ENCODE measurements at places on chromosomes 2 and 18.

DNA sequence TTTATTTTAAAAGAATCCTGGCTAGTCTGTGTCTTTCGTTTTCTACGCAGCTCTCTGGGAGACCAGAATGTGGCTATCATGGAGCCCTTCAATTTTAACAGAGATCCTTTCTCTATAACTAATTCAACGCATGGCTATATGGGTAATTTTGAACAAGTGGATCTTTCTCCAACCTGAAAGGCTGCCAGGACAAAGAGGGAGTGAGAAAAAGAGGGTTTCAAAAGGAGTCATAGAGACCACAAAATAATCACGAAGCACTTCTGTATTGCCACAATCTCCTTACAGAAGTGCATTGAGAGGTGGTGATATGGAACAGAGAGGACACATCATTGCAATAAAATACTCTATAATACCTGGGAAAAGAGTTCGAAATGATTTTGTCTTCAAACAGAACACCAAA is 21.7 kb upstream of the CDH2 start:
- DNase-seq, result no peak

- no peak for DNase-seq
These were observed 164.1 kb downstream of the DCDC2C start for GRCh38 chr2:3867469-3867868.

- DNase-seq, result no peak
These were observed 89.4 kb upstream of the TAF1B start for GRCh38 chr2:9753665-9754531.

DNA sequence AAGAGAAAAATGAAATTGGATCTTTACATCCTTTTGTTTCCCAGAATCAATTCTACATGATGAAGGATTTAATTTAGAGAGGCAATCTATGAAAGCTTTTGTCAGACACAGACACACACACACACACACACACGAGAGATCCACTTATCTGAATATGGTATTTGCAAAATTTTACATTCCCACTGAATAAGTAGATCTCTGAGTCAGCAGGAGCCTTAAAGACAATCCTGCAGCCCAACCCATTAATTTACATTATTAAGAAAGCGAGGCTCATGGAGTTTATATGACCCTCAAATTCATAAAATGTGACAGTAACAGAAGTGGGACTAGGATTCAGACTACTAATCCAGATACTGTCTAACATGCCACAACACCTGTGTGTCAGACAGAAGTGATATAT is 404.4 kb downstream of the NRXN1 start:
- no peak for DNase-seq

GRCh38 chr2:175439416-175439815 is 257.9 kb upstream of the ATP5MC3 start:
- no peak for DNase-seq

DNA sequence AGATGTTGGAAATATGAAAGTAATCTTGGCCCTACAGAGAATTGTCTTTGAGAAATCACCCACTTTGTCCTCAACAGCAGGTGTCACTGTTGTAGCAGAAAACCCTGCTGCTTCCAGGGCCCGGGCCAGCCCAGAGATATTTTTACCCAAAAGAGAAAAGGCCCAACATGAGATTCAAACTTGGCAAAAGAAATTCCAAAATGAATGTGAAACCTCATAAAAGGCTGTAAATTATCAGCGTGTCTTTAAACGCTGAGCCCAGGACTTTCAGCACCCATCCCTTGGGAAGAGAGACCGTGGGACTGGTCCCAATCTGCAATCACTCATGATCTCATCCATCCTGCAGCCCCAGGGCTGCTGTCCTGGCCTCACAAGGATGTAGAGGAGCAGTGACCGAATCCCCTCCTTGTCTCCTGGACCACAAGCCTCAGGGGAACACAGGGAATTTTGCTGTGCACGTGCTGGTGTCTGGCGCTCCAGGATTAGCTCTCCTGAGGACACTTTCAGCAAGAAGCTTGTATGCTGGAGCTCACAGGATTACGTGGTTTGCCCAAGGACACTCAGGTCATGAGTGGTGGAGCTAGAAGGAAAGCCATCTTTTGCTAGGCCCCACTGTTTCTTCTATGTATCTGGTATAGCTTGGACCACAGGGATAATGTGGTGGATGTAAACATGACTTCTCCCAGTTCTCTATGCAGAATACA is 202.1 kb downstream of the RNF144A start:
- DNase-seq, result peak; percentile 64

- no peak for DNase-seq
These were observed 67.3 kb downstream of the PARD6G start for GRCh38 chr18:80179857-80180558.

GRCh38 chr18:55407774-55408535 is 180.0 kb downstream of the TCF4 start:
- DNase-seq, result no peak

DNA sequence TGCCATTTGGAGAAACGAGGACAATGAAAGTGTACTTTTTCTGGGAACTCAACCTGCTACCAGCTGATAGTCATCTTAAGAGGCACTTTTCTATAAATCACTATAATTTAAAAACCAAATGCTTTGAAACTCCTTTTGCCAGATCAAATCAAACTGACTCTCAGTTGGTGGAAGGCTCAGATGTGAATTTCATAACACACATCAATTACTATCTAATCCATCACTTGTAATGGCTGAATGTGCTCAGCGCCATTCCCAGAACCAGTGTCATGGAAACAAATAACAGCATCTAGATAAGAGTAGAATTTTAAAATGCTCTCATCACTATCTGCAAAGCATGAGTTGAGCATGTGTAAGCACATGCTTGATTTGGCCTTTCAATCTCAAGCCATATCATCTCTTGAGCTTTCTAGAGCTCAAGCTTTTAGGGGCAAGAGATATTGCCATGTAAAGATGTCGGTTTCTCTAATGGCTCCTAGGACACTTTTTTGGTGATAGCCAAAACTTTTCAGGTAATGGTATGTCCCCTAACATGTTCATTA is 223.1 kb upstream of the ACVR2A start:
- DNase-seq, result no peak

GRCh38 chr2:188068093-188068492 is 223.6 kb upstream of the GULP1 start:
- DNase-seq, result no peak

DNA sequence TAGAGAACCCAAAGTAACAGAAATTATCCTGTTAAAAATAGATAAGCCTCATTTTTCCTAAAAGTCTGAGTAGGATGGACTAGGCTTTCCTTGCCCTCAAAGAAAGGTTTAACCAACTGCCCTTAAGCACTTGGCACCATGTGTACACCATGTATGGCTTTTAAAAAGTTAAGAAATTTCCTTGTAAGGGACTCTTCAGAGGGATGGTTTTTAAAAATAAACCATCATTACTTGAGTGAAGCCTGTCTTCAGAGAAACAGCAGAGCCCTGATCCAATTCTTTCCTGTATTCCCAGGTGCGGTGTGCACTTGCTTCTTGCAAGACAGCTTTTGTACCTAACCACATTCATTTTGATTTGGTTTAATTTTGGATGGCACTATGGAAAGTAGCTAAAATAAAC is 1.1 kb upstream of the NEMP2 start:
- DNase-seq, result no peak

DNA sequence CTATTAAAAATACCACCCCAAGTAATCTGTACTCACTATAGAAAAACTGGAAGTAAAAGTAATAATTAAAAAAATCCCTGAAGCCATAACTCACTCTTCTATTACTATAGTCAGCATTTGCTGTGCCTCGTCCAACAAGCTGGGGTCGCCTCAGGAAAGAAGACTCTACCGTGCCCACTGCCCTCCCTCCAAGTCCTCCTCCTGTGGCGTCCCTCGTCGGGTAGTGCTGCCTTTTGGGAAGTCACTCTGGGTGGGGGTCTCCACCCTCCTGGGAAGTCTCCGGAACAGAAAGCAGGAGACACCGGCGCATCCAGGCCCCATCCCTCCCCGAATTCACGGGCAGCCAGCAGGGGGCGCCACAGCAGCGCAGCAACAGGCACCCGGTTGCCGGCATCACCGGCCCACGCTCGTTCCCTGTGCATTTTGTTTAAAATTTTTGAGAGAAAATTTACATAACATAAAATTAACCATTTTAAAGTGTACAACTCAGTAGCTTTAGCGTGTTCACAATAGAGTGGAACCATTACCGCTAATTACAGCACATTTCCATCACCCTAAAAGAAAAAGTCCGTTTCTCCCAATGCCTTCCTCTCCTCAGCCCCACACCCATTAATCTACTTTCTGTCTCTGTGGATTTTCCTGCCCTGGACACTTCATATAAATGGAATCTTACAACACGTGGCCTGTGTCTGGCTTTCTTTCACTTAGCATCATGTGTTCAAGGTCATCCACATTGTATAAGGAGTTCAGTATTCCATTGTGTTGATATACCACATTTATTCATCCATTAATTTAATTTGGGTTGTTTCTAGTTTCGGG is 62.2 kb downstream of the ADNP2 start:
- peak; percentile 65 for DNase-seq

GRCh38 chr18:61503688-61504087 is 170.5 kb downstream of the CDH20 start:
- DNase-seq, result peak; percentile 26

DNA sequence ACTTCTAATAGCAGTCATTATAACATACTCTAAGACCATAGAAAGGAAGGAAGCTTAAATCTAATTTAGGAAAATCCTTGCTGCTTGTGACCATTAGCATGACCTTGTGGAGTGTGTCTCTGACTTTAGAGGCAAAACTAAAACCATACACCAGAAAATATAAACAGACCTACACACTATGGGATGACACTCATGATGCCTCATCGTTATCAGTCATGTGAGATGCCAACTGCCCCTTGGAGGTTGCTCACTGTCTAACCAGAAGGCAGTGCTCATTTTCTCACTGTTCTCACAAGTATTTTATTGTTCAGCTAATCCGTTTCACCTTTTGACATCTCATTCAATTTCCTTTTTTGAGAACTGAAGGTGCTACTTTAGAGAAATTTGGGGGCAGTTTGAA is 376.9 kb downstream of the RND3 start:
- DNase-seq, result no peak

DNA sequence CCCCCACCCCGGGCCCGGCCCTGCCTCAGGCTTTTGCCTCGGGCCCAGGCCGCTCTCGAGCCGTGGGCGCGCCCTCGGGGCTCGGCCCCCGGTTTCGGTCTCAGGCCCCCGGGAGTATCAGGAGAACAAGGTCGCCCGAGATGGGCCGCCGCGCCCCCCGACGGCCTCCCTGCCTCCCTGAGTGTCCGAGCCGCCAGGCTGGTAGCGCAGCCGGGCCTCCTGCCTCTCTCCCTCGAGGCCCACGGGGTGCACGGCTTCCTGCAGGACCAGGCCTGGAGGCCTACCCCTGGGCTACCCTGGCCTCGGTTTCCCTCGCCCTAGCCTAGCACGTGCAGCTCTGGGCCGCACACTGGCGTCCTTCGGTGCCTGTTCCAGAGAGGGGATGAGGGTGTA is 8.4 kb downstream of the GBX2 start:
- DNase-seq, result no peak

DNA sequence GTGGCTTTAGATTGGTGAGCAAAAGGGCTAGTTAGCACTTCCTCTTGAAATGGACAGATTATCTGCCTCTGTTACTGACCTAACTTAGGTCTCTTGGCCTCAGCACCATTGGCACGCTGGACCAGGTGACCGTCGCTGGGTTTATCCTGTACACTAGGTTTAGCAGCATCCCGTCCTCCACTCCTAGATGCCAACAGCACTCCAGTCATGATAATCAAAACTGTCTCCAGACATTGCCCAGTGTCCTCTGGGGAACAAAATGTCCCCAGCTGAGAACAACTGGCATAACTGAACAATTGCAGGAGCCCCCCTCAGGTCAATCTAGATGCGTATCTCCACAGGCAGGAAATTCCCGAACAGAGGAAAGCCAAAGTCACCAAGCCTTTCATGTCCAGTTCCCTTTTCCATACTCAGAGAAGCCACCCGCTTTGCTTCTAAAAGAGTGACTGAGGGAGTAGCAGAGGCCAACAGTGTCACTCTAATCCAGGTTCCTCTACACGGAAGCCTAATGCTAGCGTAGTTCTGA is 27.3 kb downstream of the E2F6 start:
- DNase-seq, result no peak

DNA sequence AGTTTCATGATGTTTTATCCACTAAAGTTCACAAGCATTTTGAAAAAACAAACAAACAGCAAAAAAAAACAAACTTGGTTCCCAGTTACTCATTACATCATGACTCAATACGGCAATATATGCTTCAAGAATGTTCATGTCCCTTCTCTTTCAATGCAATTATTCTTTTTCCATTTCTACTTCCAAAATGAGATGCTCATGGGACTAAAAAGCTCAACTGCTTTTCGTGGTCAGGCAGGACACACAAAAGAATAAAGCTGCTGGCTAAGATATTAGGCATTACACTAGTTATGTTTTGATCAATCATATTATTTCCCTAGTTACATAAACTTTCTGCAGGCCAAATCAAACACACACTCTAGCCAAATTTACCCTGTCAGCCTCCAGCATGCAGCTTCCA is 301.3 kb downstream of the EPHA4 start:
- DNase-seq, result no peak

GRCh38 chr2:205775097-205775877 is 93.0 kb downstream of the NRP2 start:
- DNase-seq, result peak; percentile 50

GRCh38 chr2:32877587-32878510 is 68.9 kb upstream of the LTBP1 start:
- DNase-seq, result no peak

GRCh38 chr2:237411092-237411601 is 2.8 kb downstream of the COL6A3 start:
- DNase-seq, result no peak

DNA sequence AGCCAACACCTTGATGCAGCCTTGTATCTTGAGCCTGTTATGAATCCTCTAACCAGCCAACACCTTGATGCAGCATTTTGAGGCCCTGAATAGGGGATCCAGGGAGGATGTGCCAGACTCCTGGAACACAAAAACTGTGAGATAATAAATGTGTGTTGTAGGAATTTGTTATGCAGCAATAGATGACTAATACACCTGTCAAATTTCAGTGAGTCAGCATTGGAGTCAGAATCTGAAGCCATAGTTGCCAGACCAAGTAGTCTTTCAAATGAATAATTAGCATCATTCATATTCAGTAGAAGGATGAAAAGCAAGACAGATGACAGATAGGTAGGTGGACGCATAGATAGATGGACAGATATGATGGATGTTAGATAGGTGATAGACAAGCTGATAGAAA is 942.5 kb upstream of the SLC39A10 start:
- DNase-seq, result no peak

DNA sequence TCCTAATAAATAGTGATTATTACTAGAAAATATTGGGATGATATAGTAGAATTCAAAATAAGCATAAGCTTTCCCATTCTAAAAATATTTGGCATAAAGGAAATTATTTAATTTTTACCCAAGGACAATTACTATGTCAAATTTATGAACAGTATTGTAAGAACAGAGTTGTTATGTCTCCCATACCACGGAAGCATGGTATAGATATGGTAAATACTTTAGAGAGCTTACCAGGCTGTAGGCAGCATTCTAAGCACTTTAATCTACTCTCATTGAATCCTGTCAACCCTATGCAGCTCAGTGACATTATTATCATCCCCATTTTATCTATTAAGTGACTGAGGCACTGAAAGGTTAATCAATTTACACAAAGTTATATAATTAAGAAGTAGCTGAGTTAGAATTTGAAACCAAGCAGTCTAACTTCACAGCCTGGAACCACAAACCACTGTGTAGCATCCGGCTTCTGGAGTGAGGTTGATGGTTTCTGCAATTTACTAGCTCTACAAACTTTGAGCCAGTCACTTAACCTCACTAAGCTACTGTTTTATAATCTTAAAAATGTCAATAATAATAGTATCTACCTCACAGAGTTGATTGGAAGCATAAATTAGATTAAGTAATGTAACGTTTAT is 323.7 kb downstream of the ARHGAP15 start:
- no peak for DNase-seq

GRCh38 chr2:104465981-104466380 is 387.9 kb upstream of the POU3F3 start:
- no peak for DNase-seq

- peak; percentile 32 for DNase-seq
These were observed 34.4 kb downstream of the VRK2 start for GRCh38 chr2:58081000-58081399.
